Cerebellar nuclear complex (tissue), 1 donor: ENCODE measurements at places on chromosomes 1 and 21.

DNA sequence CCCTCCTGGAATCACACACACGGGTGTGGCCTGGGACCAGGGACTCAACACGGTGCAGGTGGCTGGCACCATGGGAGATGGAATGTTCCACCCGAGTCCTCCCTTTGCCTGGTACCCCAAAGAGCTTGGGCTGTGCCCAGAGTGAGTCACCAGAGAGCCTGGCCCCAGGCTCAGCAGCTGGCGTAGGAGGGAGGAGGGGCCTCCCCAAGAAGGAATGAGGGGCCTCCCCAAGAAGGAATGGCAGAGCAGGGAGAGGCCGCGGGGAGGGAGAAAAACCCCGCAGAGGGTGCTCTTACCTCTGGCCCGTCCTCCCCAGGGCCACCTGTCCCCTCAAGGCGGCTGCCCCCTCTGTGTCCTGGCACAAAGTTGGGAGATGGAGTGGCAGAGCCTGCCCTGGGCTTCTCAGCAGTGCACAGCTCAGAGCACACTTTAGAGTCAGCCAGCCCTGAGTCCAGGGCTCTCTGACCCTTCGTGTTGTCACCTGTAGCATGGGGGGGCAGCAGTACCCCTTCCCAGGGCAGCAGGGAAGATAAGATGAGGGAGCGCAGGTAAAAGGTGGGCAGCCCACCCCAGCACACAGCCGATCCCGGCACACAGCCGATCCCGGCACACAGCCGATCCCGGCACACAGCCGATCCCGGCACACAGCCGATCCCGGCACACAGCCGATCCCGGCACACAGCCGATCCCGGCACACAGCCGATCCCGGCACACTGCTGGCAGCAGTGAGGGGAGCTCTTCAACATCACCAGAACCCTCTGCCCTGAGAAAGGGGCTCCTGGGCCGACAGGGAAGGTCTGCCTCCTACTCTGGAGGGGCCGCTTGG, 20.2 kb upstream of the KCNAB2 start:
- no peak for DNase-seq

GRCh38 chr1:47031059-47031458, 7.6 kb downstream of the CYP4X1 start:
- no peak for DNase-seq

- no peak for DNase-seq
Observed at GRCh38 chr21:16583556-16583955, 853.8 kb downstream of the USP25 start.

- DNase-seq, result no peak
Observed at GRCh38 chr1:109225711-109226445, 12.2 kb downstream of the SARS1 start.

DNA sequence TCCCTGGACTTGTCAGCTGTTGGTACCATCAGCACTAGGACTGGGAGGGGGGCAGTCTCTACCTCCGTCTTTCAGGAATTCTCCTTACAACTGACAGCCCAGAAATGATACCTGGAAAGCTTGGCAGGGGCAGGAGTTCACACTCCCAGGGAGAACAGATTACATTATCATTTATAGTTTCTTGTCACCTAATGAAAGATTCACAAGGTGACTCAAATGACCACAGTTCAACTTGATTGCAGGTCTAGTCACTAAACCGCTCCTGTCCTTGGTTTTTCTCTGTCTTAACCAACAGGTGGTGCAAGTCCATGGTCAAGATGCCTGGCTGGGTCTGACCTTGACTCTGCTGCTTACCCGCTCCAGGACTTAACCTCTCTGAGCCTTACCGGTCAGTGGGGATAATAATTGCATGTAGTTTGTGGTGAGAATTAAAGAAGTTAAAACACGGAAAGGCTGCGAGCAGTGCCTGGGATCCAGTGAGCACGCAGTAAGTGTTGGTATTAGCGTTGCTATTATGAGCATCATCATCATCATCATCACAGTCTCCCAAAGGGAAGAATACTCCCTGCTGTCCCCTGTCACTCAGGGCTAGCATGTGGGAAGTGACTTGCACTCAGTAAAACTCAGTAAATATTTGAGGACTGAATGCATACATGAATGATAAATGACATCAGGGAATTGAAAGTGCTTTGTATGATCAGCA, 125.3 kb upstream of the CD34 start:
- no peak for DNase-seq

GRCh38 chr1:227255086-227255732, 63.1 kb downstream of the CDC42BPA start:
- DNase-seq, result no peak

GRCh38 chr21:46069719-46070279, 28.1 kb upstream of the COL6A2 start:
- no peak for DNase-seq

GRCh38 chr1:102566182-102566581, 542.1 kb downstream of the COL11A1 start:
- DNase-seq, result no peak

DNA sequence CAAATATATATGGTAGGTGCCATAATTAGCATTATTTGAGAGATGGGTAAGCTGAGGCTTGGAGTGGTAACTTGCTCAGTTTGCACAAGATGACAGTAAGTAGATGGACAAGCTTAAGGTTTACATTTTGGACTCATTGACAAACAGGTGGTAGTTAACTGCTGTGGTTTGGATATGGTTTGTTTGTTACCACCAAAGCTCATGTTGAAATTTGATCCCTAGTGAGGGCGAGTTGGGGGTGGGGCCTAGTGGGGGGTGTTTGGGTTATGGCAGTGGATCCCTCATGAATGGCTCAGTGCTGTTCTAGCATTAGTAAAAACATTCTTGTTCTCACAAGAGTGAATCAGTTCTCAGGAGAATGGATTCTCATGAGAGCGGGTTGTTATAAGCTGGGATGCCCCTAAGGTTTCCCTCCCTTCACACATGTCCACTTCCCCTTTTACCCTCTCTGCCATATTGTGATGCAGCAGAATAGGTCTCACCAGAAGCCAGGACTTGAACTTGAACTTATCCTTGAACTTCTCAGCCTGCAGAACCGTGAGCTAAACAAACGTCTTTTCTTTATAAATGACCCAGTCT, 6.6 kb upstream of the PRRX1 start:
- DNase-seq, result no peak

GRCh38 chr21:23853796-23854379, 1753.4 kb downstream of the MRPL39 start:
- no peak for DNase-seq

DNA sequence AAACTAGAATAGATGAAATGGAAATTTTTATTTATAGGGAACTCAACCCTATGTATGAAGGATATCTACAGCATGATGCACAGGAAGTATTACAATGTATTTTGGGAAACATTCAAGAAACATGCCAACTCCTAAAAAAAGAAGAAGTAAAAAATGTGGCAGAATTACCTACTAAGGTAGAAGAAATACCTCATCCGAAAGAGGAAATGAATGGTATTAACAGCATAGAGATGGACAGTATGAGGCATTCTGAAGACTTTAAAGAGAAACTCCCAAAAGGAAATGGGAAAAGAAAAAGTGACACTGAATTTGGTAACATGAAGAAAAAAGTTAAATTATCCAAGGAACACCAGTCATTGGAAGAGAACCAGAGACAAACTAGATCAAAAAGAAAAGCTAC, 7.9 kb downstream of the USP1 start:
- no peak for DNase-seq

DNA sequence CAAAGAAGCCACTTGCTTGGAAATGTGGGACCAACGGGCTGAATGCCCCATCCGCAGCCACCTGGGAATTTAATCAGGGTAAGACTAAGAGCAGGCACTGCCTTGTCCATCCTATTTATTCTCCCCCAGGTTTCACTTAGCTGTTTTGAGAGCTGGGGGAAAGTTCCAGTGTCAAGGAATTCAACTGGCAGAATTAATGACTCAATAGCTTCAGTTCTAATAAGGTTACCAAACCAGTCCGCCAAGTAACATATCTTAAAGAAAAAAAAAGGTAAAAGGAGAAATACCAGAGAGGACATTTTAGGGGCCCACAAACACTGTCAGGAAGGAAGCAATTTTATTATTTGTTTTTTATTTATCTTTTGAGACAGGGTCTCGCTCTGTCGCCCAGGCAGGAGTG, 157.6 kb upstream of the SOD1 start:
- no peak for DNase-seq

DNA sequence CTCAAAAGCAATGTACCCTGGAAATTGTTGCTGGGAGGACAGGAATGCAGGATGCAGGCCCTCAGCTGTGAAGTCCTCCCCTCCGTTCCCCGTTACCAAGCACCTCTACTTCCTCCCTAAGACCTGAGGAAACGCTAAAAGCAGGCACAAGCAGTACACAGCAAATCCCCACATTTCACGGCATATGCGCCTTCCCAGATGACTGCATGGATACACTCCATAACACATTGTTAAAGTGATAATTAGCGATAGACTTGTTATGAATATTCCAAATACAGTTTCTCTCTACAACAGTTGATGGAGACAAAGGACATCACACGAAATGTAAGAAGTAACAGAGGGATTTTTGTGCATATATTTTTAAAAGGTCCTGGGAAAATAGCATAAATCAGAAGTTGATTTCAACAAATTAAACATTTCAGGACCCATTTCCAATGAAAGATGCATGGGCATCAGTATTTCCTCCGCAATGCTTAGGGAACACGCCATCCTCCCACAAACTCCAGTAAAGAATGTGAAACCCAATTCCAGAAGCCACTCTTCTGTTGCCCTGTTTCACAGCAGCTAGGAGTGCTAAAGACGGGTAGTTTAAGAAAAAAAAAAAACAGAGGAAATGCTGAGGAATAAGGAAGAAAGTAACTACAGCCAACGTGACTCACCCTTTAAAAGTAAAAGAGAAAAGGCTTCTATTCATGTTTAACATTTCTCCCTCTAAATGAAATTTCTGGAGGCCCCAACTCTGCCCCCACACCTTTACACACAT, 75.5 kb downstream of the HIVEP3 start:
- no peak for DNase-seq

DNA sequence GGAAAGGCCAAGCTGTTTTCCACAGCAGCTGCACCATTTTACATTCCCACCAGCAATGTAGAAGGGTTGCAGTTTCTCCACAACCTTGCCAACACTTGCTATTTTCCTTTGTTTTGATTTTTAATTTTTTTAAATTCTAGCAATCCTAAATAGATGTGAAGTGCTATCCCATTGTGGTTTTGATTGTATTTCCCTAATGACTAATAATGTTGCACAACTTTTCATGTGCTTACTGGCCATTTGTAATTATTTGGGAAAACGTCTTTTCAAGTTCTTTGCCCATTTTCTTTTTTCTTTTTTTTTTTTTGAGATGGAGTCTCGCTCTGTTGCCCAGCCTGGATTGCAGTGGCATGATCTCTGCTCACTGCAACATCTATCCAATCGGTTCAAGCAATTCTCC, 53.9 kb downstream of the VCAM1 start:
- no peak for DNase-seq

- no peak for DNase-seq
Observed at GRCh38 chr1:230105245-230105753, 38.3 kb downstream of the GALNT2 start.

- no peak for DNase-seq
Observed at GRCh38 chr21:27261676-27262075, 294.8 kb upstream of the ADAMTS5 start.

GRCh38 chr1:212302745-212303383, 17.7 kb downstream of the PPP2R5A start:
- no peak for DNase-seq

GRCh38 chr1:156559797-156560385, 12.5 kb downstream of the IQGAP3 start:
- no peak for DNase-seq

DNA sequence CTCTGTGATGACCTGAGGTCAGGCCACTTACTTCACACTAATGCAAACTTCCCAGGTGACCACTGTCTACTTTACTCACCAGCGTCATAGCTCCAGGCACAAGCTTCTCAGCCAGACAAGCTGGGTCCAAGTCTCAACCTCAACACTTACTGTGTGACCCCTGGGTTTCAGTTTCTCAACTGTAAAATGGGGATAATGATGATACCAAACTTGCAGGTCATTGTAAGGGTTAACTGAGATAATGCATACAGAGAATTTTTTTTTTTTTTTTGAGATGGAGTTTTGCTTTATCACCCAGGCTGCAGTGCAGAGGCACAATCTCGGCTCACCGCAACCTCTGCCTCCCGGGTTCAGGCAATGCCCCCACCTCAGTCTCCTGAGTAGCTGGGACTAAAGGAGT, 34.7 kb downstream of the AK2 start:
- no peak for DNase-seq

- no peak for DNase-seq
Observed at GRCh38 chr21:28106370-28106890, 886.2 kb downstream of the LTN1 start.

- no peak for DNase-seq
Observed at GRCh38 chr1:168897249-168897648, 168.2 kb upstream of the DPT start.

DNA sequence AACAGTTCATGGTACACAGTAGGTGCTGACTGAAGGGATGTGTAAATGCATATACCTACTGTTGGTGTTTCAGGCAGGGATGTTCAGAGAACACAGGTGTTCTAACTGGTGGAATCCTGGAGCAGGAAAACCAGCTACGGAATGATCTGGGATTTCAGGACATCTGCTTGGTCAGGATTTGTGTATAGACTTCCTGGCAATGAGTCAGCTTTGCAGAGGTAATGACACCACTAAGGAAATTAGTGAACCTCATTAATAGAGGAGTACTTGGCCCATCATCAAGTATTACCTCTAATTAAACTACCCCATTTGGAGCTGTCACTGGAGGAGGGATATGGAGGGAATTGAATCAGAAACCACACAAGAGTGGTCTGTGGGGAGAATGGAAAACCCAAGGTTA, 7.3 kb downstream of the MRPL37 start:
- DNase-seq, result no peak

DNA sequence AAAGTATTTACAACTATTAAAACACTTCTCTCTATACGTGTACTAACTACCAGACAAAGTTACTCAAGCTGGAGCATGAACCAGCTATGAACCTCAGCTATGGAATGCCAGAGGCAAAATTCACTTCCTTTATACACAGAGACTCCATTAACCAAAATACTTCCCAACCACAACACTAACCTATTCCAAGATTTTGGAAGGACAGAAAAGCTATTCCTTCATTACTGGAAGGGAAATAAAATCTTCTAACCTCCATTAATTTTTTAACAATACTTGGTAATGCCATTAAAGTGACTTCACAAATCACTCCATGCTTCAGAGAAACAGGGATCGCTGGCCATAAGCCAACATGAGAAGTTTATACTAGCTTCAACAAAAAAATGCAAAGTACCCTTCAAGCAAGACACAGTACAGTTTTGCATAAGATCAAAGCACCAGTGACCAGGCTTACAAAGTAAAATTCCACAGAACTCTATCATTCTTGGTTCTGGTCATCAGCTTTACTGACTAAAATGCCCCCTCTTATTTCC, 58.0 kb downstream of the PUM1 start:
- no peak for DNase-seq

- DNase-seq, result no peak
Observed at GRCh38 chr1:226111098-226111882, 48.8 kb downstream of the H3-3A start.

DNA sequence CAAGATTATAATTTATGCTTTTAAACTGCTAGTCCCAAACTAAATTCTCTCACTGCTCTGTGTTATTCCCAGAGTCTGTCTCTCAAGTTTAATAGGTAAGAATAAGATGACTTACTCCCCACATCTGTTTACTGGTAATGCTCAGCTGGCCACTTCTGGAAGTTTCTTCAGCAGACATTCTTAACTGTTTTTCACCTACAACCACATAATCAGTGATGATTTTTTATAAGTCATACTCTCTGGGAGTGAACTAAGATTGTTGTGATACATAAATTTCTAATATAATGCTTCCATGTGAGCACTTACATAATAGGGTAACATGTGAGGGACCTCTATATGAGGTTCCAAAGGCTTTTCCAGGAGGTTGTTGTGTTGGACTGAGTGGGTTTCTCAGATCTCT, 8.7 kb downstream of the SLAMF7 start:
- DNase-seq, result no peak
